Lung (tissue), 17 donors: ENCODE measurements at places on chromosomes 5 and 9.

- no peak overlapping the region for H3K4me3 ChIP-seq
- H3K27me3 ChIP-seq, result no peaks in the 10 kb centered on the region
- H3K27ac ChIP-seq, result no peak overlapping the region
- DNase-seq, result no peak
- no peaks in the 10 kb centered on the region for H3K4me1 ChIP-seq
- H3K36me3 ChIP-seq, result peaks cover 70% of the 10 kb centered on the region
Measured at GRCh38 chr5:83576341-83576740, 104.8 kb downstream of the VCAN start.

DNA sequence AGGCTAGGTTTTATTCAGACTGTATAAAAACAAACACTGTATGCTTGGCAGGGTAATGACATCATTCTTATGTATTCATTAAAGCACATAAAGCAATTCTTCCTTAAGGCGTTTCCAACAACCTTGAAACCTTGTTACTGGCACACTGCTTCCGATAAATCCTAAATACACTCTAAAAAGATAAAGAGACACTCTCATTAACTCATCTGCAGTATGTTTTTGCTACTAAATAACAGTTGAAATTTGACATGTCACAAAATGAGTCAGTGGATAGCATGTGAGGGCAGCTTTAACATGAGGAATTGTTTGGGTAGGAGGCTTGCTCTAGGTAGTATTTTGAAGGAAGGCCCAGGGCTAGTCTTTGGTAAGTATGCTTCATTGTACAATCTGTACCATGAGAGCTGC is 13.7 kb downstream of the YIPF5 start:
- no peak for DNase-seq
- no peaks in the 10 kb centered on the region for H3K27me3 ChIP-seq
- H3K27ac ChIP-seq, result no peak overlapping the region
- H3K4me1 ChIP-seq, result no peaks in the 10 kb centered on the region

GRCh38 chr9:87622923-87623322 is 103.0 kb upstream of the CTSL start:
- peak; percentile 36 for DNase-seq
- no peaks in the 10 kb centered on the region for H3K36me3 ChIP-seq
- no peak overlapping the region for H3K27ac ChIP-seq
- H3K4me1 ChIP-seq, result no peaks in the 10 kb centered on the region
- H3K4me3 ChIP-seq, result no peak overlapping the region

DNA sequence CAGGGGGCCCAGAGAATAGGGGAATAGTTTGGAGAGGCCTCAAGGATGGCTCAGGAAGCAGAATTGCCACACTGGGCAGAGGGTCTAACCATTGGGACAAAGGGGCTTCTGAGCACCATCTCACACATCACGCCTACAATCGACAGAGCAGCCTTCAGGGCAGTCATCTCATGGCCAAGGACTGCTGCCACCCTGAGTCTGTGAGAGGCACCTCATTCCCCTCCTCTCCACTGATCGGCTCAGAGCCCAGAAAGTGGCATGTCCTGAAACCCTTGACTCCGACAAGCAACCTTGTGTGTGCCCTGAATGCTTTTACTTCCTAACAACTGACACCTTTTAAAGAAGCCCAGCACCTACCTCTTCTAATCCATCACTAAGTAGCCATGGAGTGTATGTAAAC is 128.9 kb upstream of the PTPN3 start:
- no peak overlapping the region for H3K27ac ChIP-seq
- no peak overlapping the region for H3K4me3 ChIP-seq
- no peaks in the 10 kb centered on the region for H3K36me3 ChIP-seq
- no peaks in the 10 kb centered on the region for H3K27me3 ChIP-seq
- H3K4me1 ChIP-seq, result peaks cover 7% of the 10 kb centered on the region

- H3K4me3 ChIP-seq, result no peak overlapping the region
- DNase-seq, result no peak
- no peaks in the 10 kb centered on the region for H3K36me3 ChIP-seq
- no peak overlapping the region for H3K27ac ChIP-seq
Measured at GRCh38 chr5:168939156-168939800, 360.1 kb upstream of the PANK3 start.

GRCh38 chr5:119694284-119694683 is 64.9 kb downstream of the FAM170A start:
- H3K27ac ChIP-seq, result no peak overlapping the region
- H3K27me3 ChIP-seq, result no peaks in the 10 kb centered on the region
- no peak overlapping the region for H3K4me3 ChIP-seq
- no peaks in the 10 kb centered on the region for H3K4me1 ChIP-seq

GRCh38 chr5:163874431-163874830 is 369.0 kb downstream of the MAT2B start:
- H3K36me3 ChIP-seq, result no peaks in the 10 kb centered on the region
- no peak overlapping the region for H3K4me3 ChIP-seq
- no peak overlapping the region for H3K27ac ChIP-seq
- H3K4me1 ChIP-seq, result no peaks in the 10 kb centered on the region

- no peaks in the 10 kb centered on the region for H3K36me3 ChIP-seq
- no peak overlapping the region for H3K27ac ChIP-seq
- H3K27me3 ChIP-seq, result no peaks in the 10 kb centered on the region
Measured at GRCh38 chr5:21398511-21398910, 1410.5 kb upstream of the CDH18 start.

GRCh38 chr9:98720402-98720801 is 11.7 kb upstream of the GABBR2 start:
- H3K4me1 ChIP-seq, result no peaks in the 10 kb centered on the region
- H3K27ac ChIP-seq, result no peak overlapping the region
- DNase-seq, result no peak
- H3K4me3 ChIP-seq, result no peak overlapping the region

- no peak overlapping the region for H3K4me3 ChIP-seq
- peak; percentile 94 for DNase-seq
- peak overlapping the region; percentile 9 for H3K27ac ChIP-seq
- H3K27me3 ChIP-seq, result no peaks in the 10 kb centered on the region
Measured at GRCh38 chr5:169945831-169946261, 34.4 kb downstream of the INSYN2B start.

DNA sequence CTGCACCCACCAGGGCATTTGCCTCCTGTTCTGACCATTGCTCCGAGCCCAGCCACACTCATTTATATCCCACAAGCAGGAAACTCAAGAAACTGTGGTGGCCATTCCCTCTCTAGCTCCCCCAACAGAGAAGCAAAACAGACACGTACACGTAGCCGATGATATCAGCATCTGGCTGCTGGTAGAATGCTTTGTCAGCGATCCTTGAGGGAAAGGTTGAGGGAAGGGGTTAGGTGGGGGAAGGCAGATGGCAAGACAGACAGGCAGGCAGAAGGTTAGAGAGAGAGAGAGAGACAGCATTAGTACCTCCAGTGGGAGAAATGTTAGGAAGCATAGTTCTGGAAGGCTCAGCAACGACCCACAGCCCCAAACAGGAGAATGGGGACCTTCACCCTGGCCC is 7.8 kb downstream of the HIGD2A start:
- peaks cover 4% of the 10 kb centered on the region for H3K36me3 ChIP-seq
- H3K27me3 ChIP-seq, result no peaks in the 10 kb centered on the region
- H3K4me3 ChIP-seq, result no peak overlapping the region
- no peak overlapping the region for H3K27ac ChIP-seq

- no peaks in the 10 kb centered on the region for H3K27me3 ChIP-seq
- H3K4me3 ChIP-seq, result no peak overlapping the region
- no peaks in the 10 kb centered on the region for H3K36me3 ChIP-seq
- peak overlapping the region; percentile 16 for H3K27ac ChIP-seq
Measured at GRCh38 chr5:17216974-17217492, 398 bp upstream of the BASP1 start.

DNA sequence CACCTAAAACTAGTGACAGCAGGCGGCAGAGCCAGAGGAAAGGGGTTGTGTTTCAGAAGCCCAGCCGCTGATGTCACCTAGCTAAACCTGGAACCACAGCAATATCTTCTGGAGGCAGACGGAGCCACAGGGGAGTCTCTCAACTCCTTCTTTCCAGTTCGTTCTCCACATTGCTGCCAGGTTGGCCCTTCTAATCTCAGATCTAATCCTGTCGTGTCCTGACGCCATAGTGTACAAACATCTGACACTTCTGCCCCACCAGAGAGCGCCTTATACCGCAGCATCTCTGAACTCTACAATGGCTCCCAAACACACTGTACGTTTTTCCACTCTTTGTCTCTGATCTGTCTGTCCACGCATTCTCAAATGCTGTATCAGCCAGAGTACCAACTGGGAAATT is 240.0 kb downstream of the SMARCA2 start:
- no peak for DNase-seq
- H3K27me3 ChIP-seq, result no peaks in the 10 kb centered on the region
- no peak overlapping the region for H3K27ac ChIP-seq
- no peak overlapping the region for H3K4me3 ChIP-seq

DNA sequence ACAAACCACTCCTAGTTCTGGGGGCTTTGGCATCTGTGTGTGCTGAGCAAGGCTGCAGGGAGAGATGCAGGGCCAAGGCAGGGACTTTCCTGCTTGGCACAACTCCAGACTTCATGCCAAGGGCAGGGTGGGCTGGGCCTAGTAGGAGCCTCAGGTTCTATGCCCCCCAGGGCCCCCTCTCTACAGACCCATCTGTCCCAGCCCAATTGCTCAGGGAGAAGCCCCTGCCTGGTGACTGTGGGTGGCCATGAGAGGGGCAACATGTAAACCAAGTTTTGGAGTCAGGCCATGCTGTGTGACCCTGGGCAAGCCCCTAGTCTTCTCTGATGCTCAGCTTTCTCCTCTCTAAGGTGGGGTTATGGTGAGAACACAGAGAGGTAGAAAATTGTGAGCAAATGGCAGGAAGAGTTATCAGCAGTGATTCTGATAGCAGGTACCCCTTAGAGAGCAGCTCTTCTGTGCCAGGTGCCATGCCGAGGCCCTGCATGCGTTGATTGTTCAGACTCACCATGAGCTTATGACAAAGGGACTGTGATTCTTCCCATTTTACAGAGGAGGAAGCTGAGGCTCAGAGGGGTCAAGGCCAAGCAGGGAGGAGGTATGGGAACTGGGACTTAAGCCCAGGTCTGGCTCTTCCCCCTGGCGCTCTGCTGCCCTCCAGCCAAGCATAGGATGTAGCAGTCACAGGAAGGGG is 5.2 kb downstream of the OLFML2A start:
- no peaks in the 10 kb centered on the region for H3K27me3 ChIP-seq
- H3K27ac ChIP-seq, result peak overlapping the region; percentile 50
- H3K4me1 ChIP-seq, result peaks cover 23% of the 10 kb centered on the region
- H3K36me3 ChIP-seq, result no peaks in the 10 kb centered on the region
- H3K4me3 ChIP-seq, result no peak overlapping the region

- peaks cover 8% of the 10 kb centered on the region for H3K4me1 ChIP-seq
- no peaks in the 10 kb centered on the region for H3K27me3 ChIP-seq
- no peak overlapping the region for H3K4me3 ChIP-seq
- DNase-seq, result no peak
- H3K27ac ChIP-seq, result no peak overlapping the region
- peaks cover 2% of the 10 kb centered on the region for H3K36me3 ChIP-seq
Measured at GRCh38 chr9:6938873-6939272, 181.1 kb downstream of the KDM4C start.

GRCh38 chr5:8386719-8387288 is 517.9 kb downstream of the MTRR start:
- H3K4me1 ChIP-seq, result no peaks in the 10 kb centered on the region
- H3K36me3 ChIP-seq, result no peaks in the 10 kb centered on the region
- DNase-seq, result no peak
- H3K27me3 ChIP-seq, result no peaks in the 10 kb centered on the region

DNA sequence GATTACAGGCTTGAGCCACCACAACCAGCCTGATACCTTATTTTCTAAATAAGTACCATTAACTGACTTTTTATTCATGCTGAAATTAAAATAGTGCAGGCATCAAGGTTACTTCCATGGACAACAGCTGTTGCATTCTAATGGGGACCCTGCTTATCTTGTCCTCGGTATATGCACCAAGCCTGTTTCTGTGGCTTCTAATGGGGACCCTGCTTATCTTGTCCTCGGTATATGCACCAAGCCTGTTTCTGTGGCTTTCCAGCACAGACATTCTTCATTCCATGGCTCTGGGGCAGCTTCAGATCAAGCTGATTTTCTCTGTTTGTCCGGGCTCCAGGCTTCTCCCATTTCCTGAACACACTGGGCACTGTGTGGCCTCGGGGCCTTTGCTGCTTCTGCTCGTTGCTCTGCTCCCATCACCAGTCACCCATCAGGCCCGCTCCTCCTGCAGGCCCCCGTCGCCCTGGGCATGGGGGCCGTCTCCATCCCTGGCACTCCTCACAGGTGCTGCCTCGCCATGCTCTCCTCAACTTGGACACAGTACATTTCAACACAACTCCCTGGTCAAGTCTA is 30.7 kb downstream of the ZNF354A start:
- no peaks in the 10 kb centered on the region for H3K4me1 ChIP-seq
- no peaks in the 10 kb centered on the region for H3K27me3 ChIP-seq
- H3K36me3 ChIP-seq, result no peaks in the 10 kb centered on the region
- no peak overlapping the region for H3K4me3 ChIP-seq
- H3K27ac ChIP-seq, result no peak overlapping the region

DNA sequence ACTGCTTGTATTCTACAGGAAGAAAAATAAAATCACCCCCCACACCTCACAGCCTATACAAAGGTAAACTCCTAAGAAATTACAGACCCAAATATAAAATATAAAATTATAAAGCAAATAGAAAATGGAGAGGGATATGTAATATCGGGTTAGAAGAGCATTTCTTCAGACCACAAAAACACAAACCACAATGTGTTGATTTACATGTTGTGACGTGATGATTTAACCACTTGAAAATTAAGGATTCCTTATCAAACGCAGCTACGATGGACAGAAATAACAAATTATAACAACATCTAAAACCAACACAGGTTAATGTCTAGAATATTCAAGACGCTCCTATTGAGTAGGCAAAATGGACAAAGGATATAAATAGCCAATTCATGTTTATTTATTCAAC is 26.3 kb downstream of the SSBP2 start:
- no peaks in the 10 kb centered on the region for H3K27me3 ChIP-seq
- DNase-seq, result no peak
- H3K27ac ChIP-seq, result no peak overlapping the region
- H3K4me1 ChIP-seq, result no peaks in the 10 kb centered on the region
- no peak overlapping the region for H3K4me3 ChIP-seq

DNA sequence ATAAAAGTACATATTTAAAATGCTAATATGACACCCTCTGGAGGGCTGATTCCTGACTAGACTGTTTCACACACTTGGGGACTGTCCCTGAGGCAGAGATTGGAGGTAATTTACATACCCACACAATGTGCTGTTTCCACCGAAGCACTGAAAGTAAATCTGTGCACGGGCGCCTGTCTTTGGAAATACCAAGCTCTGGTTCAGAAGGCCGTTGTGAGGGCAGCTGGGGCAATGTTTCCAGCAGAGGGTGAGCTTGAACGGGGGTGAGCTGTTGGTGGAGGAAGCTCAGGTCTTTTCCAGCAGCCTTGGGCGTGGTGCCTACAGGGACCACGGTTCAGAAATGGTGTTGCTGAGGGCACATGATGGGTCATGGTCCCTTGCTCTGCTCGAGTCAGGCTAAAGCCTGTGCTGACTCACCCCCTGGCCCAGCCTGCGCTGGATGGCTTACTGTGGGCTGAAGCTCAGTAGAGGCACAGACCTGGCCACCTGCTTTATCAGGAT is 25.8 kb upstream of the HMCN2 start:
- H3K4me1 ChIP-seq, result no peaks in the 10 kb centered on the region
- no peaks in the 10 kb centered on the region for H3K27me3 ChIP-seq
- DNase-seq, result no peak
- H3K27ac ChIP-seq, result no peak overlapping the region
- no peaks in the 10 kb centered on the region for H3K36me3 ChIP-seq
- H3K4me3 ChIP-seq, result no peak overlapping the region
